ENCODE measurements at places on chromosomes 5 and 9.

DNA sequence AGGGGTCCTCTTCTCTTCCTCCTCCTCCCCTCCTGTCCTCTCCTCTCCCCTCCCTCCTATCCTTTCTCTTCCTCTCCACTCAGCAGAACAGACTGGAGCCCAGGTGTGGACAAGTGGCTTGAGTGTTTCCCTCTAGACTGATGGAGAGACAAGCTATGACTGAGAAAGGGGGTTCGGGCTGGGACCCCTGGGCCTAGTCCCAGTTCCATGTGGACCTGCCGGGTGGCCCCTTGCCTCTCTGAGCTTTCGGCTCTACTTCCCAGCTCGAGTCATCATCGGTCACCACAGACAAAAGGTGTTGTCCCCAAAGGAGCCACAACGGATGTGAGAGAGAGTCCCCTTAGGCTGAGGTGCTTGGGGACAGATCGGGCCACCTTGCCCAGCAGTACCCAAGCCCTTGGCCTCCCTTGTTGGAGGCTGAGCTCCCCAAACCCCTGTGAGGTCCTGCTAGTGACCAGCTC is 3.4 kb upstream of the RXRA start:
- no peak for DNase-seq

GRCh38 chr5:164578911-164579310 is 1073.5 kb downstream of the MAT2B start:
- no peak for DNase-seq

GRCh38 chr5:43038496-43038989 is 1.6 kb downstream of the ANXA2R start:
- DNase-seq = no peak

- no peak for DNase-seq
These were observed 5.5 kb upstream of the SLC46A2 start for GRCh38 chr9:112896131-112896530.

- no peak for DNase-seq
These were observed 5.1 kb upstream of the TERT start for GRCh38 chr5:1299961-1300360.

GRCh38 chr9:121738411-121738810 is 87.0 kb downstream of the DAB2IP start:
- no peak for DNase-seq

Measured in SHP77 treated with DMSO at 0.1 percent for 48 hours (cell line).